ENCODE measurements at places on chromosomes 5 and 9. TPM values are rescaled to one million over a fixed set of nuclear protein-coding genes. Genes with fewer than 3 reads are reported as not detected.

The BSPRY gene
- not detected for total RNA-seq

The IFNA13 gene
- total RNA-seq: not detected

The SLC25A2 gene
- total RNA-seq: not detected

The CDC14B gene
- total RNA-seq: 10.1 TPM

The CCIN gene
- 0.07 TPM for total RNA-seq

The LHX3 gene
- total RNA-seq: 0.12 TPM

The CATSPER3 gene
- 0.59 TPM for total RNA-seq

The GPBP1 gene
- total RNA-seq: 36.9 TPM

The HABP4 gene
- total RNA-seq: 16.8 TPM

The ENTREP1 gene
- total RNA-seq: 0.48 TPM

The CCDC192 gene
- total RNA-seq: not detected

The ASPN gene
- not detected for total RNA-seq

The FAM153A gene
- not detected for total RNA-seq

The HSPB3 gene
- not detected for total RNA-seq

The NUTM2F gene
- not detected for total RNA-seq

The DNM1 gene
- 82.3 TPM for total RNA-seq

The ZNF462 gene
- 4.3 TPM for total RNA-seq

The ANKRD18B gene
- total RNA-seq: 6.0 TPM

The SAPCD2 gene
- 28.6 TPM for total RNA-seq

The TMEFF1 gene
- total RNA-seq: 1.1 TPM

The BARHL1 gene
- total RNA-seq: not detected

The MYOT gene
- total RNA-seq: not detected

The EQTN gene
- total RNA-seq: not detected

The ACO1 gene
- total RNA-seq: 30.5 TPM

The CRHBP gene
- total RNA-seq: 0.24 TPM

The POLR3G gene
- 15.8 TPM for total RNA-seq

Measured in A549 treated with CpdA at 1 μM for 4 hours (cell line).